ENCODE measurements at places on chromosomes 3 and 15. TPM values are rescaled to one million over a fixed set of nuclear protein-coding genes. Genes with fewer than 3 reads are reported as not detected.

WDR76 gene
- total RNA-seq = 10.1 TPM

CHRNA7 gene
- 1.4 TPM for total RNA-seq

KCNAB1 gene
- 0.33 TPM for total RNA-seq

FSIP1 gene
- total RNA-seq = 0.98 TPM

SUCNR1 gene
- 0.10 TPM for total RNA-seq

ST8SIA2 gene
- not detected for total RNA-seq

GOLGB1 gene
- total RNA-seq = 48.3 TPM

TMC3 gene
- total RNA-seq = not detected

GP9 gene
- total RNA-seq = not detected

DNAJB11 gene
- 56.0 TPM for total RNA-seq

CCRL2 gene
- total RNA-seq = 5.6 TPM

SLC22A13 gene
- total RNA-seq = under 0.01 TPM

CMTM8 gene
- 6.9 TPM for total RNA-seq

DLL4 gene
- 80.4 TPM for total RNA-seq

GRM7 gene
- total RNA-seq = under 0.01 TPM

ZPLD1 gene
- not detected for total RNA-seq

RBPMS2 gene
- total RNA-seq = not detected

CTXN2 gene
- not detected for total RNA-seq

AGTR1 gene
- total RNA-seq = not detected

PP2D1 gene
- total RNA-seq = not detected

KLHL40 gene
- not detected for total RNA-seq

HCLS1 gene
- total RNA-seq = 34.3 TPM

KNG1 gene
- not detected for total RNA-seq

DNAH1 gene
- 8.5 TPM for total RNA-seq

TLR9 gene
- under 0.01 TPM for total RNA-seq

LRRIQ4 gene
- total RNA-seq = 0.19 TPM

IGSF11 gene
- not detected for total RNA-seq

ROPN1 gene
- not detected for total RNA-seq

PROK2 gene
- total RNA-seq = not detected

GPR62 gene
- total RNA-seq = under 0.01 TPM

TMEM207 gene
- total RNA-seq = not detected

CGNL1 gene
- total RNA-seq = 20.2 TPM

CAMK2N2 gene
- not detected for total RNA-seq

THRB gene
- total RNA-seq = 0.33 TPM

XCR1 gene
- total RNA-seq = not detected

U2SURP gene
- 98.0 TPM for total RNA-seq

SH2D7 gene
- not detected for total RNA-seq

TRPM1 gene
- 0.38 TPM for total RNA-seq

HESX1 gene
- total RNA-seq = 0.33 TPM

AMOTL2 gene
- total RNA-seq = 141 TPM

ZBED2 gene
- not detected for total RNA-seq

MIX23 gene
- total RNA-seq = 36.1 TPM

C3orf80 gene
- 0.33 TPM for total RNA-seq

SLC25A38 gene
- total RNA-seq = 17.0 TPM

A4GNT gene
- not detected for total RNA-seq

KLHL6 gene
- total RNA-seq = 11.7 TPM

ADAMTS9 gene
- total RNA-seq = 54.9 TPM

GABRA5 gene
- total RNA-seq = not detected

RHOV gene
- under 0.01 TPM for total RNA-seq

RBMS3 gene
- total RNA-seq = 49.6 TPM

TICRR gene
- total RNA-seq = 6.2 TPM
